LHCN-M2 (cell line): ENCODE measurements at places on chromosomes 7 and 10. TPM values are rescaled to one million over a fixed set of nuclear protein-coding genes. Genes with fewer than 3 reads are reported as not detected.

- DNase-seq = no peak
Observed at GRCh38 chr7:159070431-159071148, 74.1 kb downstream of the VIPR2 start.

- DNase-seq = no peak
Observed at GRCh38 chr10:4301291-4302045, 516.5 kb upstream of the KLF6 start.

DNA sequence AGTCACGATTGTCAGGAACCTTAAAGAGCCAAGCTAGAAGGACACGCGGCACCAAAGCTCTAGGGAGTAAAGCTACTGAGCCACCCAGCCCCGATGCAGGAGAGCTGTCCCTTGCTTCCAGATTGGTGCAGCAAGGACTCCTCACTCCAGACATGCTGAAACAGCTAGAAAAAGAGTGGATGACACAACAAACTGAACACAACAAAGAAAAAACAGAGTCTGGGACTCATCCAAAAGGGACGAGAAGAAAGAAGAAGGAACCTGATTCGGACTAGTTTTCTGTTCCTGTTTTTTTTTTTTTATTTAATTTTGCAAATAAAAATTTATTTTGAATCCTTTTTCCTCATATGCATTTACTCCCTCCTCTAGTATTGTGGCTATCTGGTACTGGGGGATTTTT lies 11.4 kb upstream of the HKDC1 start:
- no peak for DNase-seq

GRCh38 chr7:75881436-75882095 lies 2.7 kb downstream of the RHBDD2 start:
- no peak for DNase-seq

DNA sequence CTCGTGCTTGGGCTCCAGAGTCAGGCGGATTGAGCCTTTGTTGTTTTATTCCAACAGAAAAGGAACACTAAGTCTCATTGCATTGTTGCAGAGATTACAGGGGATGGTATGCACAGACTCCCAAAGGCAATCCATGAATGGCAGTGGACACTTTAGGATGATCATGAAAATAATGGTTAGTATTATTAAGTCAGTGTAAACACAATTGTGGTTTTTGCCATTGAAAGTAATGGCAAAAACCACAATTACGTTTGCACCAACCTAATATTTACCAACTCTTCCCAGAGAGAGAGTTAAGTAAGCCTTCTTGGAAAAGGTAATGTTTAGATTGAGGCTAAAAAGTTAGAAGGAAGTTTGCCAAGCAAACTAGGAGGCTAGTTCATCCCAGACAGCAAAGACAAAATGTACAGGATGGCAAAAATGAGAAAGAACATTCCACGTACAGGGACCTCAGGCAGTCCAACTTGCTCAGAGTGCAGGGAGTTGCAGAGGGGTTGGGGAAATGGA lies 72.9 kb upstream of the AMPH start:
- no peak for DNase-seq

DNA sequence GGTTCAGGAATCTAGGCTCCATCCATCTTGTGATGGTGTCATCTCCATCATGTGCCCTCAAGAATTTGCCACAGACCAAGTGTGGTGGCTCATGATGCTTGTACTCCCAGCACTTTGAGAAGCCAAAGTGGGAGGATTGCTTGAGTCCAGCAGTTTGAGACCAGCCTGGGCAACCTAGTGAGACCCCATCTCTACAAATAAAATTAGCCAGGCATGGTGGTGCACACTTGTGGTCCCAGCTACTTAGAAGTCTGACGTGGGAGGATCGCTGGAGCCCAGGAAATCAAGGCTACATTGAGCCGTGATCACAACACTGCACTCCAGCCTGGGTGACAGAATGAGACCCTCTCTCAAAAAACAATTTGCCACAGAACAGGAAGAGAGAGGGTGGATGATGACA lies 53.0 kb upstream of the SEPHS1 start:
- DNase-seq = no peak

GRCh38 chr10:3203016-3203811 lies 30.6 kb upstream of the PITRM1 start:
- no peak for DNase-seq

GRCh38 chr7:55432939-55433784 lies 68.0 kb downstream of the LANCL2 start:
- DNase-seq = peak; percentile 51

- no peak for DNase-seq
Observed at GRCh38 chr7:132022188-132022587, 465.8 kb upstream of the PODXL start.

CCDC172 gene
- total RNA-seq = not detected in 2 replicates

NIPSNAP2 gene
- total RNA-seq = 60.9 and 75.7 TPM in 2 replicates

TAS2R3 gene
- total RNA-seq = 0.19 and 0.34 TPM in 2 replicates

DOCK4 gene
- 6.3 and 13.7 TPM in 2 replicates for total RNA-seq

MCM7 gene
- 283 and 290 TPM in 2 replicates for total RNA-seq
